Lung (tissue), 17 donors: ENCODE measurements at places on chromosomes 13 and 19. TPM values are rescaled to one million over a fixed set of nuclear protein-coding genes. Genes with fewer than 3 reads are reported as not detected.
A peak's percentile ranks its signal among the peaks of the same experiment; 100 is the strongest.

CD320 gene
- polyA plus RNA-seq, result 55.6 TPM

VMAC gene
- 3.3 TPM for polyA plus RNA-seq

ACER1 gene
- polyA plus RNA-seq, result not detected

ZNF729 gene
- not detected for polyA plus RNA-seq

KLC3 gene
- polyA plus RNA-seq, result 2.2 TPM

ZNF28 gene
- polyA plus RNA-seq, result 3.0 TPM

DNA sequence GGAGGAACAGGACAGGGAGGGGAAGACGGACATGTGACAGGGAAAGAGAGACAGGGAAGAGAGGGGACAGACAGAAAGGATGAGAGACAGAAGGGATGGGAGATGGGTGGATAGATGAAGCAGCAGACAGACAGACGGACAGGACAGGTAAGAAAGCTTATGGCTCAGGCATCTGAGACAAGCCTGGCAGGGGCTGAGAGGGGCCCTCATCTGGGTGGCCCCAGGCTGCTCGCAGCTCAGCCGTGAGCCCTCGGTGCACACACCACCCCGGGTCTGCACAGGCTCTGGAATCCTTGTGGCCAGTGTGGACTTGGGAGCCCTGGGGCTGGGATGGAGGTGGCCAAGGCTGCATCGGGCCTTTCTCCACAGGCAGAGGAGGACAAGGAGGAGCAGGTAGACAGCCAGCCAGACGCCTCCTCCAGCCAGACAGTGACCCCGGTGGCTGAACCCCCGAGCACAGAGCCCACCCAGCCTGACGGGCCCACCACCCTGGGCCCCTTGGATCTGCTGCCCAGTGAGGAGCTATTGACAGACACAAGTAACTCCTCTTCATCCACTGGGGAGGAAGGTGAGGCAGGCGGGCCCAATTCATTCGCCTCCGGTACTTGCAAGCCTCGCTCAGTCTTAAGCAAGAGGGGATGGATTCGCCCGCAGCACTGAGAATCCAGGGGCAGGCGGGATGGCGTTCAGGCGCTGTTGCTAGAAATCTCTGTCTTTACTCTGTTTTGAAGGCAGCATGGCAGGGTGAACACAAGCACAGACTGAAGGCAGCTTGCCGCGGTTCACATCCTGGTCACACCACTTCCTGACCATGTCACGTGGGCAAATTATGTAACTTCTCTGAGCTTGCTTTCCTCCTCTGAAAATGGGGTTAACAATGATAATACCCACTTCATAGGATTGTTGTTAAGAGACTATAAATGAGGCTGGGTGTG is 14.0 kb downstream of the GRAMD1A start:
- DNase-seq, result no peak

GRCh38 chr19:27833031-27833430 is 1379.9 kb downstream of the UQCRFS1 start:
- DNase-seq, result no peak

DNA sequence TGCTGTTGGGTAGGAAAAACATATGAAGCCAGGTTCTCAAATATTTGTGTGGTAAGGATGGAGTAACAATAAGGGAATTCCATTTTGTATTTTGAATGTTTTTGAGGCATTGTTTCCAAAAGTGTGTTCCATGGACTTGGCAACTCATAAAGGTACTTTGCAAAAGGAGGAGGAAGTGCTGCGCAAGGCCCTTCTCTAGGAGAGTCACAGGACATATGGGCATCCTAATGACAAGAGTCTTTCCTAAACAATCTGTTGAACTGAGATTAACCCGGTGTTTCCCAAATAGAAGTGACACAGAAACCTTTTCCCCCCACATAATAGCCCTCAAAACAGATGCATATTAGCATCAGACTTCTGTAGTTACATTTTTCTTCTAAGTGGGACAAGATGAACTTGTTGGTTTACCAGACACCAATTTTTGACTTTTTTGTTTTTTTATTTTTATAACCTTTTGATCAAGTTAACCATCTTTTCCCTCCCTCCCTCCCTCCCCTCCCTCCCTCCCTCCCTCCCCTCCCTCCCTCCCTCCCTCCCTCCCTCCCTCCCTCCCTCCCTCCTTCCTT is 209.3 kb downstream of the PCCA start:
- no peak for DNase-seq

GRCh38 chr13:32911506-32911905 is 104.7 kb upstream of the KL start:
- DNase-seq, result peak; percentile 32

- peak; percentile 94 for DNase-seq
Observed at GRCh38 chr19:1566392-1567115, 1.6 kb downstream of the MEX3D start.

DNA sequence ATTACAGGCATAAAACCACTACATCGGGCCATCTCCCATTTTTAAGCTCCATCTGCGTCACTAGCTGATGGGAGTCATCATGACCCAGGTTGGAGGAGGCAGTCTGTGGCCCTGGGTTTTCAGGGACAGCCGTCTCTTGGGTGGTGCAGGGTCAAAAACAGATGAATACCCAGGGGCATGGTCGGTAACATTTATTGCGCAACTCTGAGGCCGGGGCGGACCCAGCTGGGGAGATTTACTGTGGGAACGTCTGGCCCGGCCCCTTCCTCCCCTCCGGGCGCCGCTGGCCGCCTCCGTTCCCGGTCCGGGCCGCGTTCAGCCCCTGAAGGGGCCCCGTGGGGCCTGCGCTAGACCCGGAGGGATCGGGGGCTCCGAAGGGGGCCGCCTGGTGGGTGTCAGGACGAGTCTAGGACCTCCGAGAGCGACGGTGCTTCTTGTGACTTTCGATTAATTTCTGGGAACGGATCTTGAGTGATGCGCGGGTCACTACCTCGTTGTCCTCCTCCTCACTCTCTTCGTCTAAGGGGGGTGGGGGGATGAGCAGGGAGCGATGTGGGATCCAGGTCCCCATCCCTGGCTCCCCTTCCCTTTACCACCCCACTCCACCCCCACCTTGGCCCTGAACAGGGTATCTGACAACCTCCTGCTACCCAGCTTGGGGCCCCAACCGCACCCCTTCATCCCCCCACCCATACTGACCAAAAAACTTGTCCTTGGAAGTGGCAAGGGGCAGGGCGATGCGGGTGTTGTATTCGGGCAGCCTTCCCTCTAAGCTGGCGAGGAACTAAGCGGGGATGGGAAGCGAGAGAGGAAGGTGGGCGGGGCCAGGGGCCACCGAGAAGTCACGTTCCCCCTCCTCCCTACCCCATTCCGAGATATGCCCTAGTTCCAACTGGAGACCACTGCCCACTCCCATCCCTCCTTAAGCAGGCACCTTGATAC is 1.6 kb upstream of the RGL3 start:
- DNase-seq, result peak; percentile 52
